Fibroblast of upper back skin (primary cell): ENCODE measurements at places on chromosomes 4 and X.

- DNase-seq: no peak
Observed at GRCh38 chr4:7015383-7016035, 27.7 kb upstream of the TADA2B start.

DNA sequence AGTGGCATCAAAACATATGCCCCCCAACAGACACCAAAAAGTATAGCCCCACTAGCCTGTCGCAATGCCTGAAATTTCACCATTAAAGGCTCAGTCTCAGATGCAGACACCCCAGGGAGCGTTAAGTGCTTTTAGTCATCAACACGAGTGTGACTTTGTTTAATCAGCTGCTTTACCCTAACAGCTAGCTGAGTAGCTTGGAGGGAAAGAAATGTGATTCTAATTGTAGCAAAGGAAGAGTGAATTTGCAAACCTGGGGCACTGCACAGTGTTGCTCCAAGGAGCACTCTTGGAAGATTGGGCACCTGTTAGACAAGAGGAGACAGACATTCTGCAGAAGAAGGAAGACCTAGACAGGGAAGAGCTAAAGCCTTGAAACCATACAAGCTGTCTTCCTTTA lies 145.1 kb downstream of the BEND2 start:
- DNase-seq: no peak

GRCh38 chrX:84876876-84877275 lies 126.8 kb upstream of the APOOL start:
- no peak for DNase-seq

DNA sequence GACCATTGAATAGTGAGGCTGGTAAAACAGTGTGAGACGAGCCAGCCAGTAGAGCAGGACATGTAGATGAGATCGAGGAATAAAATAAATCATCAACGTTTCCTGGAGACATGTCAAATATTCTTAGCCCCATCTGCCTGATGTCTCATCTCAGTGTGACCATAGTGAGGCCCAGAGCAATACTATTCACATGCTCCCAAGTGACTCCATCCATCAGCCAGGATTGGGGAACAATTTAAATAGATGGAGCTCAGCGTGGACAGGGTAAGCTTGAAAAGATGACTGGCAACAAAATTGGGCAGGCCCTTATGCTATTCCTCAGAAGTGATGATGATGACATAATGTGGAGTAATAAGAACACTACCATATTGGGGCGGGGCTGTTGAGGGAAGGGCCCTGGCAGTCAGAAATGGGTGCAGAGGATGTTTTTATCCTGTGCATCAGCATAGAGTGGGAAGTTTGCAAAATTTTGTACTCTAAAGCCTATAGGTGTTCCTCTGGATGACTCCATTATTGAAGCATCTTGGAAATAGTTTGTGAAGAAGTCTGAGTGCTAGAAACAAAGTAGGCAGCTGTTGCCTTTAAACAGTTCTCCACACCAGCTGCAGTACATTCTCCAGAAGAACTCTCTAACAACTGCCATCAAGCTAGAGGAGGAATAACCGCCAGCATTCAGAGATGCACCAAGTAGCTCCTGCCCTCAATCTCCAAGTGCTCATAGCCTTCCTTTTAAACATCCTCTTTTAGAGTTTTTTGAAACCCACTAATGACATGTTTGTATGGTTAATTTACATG lies 333.0 kb downstream of the DCHS2 start:
- DNase-seq: no peak

DNA sequence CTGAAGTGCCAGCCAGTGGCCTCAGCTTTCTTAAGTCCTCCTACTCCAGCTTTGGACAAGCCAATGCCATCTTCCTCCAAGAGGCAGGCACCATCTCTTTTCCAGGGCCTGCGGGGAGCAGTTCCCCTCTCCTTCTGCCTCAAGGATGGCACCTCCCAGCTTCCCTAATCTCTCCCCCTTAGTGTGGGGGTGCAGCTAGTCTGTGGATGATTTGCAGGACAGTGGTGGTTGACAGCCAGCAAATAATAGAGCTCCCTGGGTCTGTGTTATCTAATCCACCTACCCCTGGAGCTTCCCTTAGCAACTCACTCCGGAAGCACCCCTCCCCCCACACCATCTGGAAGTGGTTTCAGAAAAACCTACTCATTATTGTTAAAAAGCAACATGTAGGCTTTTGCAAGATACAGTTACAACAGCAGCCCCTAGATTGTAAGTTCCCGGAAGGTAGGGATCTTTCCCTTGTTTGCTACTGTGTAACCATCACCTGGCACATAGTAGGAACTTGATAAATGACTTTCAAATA lies 247.1 kb downstream of the BCOR start:
- DNase-seq: peak; percentile 82

DNA sequence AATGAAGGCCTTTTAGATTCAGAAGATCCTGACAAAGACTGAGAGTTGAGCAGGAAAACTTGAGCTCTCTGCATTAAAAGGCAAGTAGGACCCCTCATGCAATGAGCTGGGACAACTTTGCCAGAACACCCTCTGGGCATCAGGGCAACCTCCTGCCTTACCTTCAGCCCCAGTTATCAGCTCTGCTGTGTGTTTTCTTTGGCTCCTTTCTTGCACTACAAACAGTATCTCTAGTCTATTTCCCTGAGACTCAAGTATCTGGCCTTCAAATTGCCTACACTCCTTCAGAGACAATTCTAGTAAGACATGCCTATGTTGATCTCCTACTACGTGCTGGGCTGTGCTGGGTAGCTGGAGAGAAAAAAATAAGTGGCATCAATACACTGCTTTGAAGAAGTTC lies 192.2 kb downstream of the MID1IP1 start:
- DNase-seq: no peak

GRCh38 chrX:9342561-9343051 lies 122.3 kb upstream of the TBL1X start:
- DNase-seq: peak; percentile 90

- no peak for DNase-seq
Observed at GRCh38 chr4:2163311-2163821, 78.6 kb downstream of the HAUS3 start.

DNA sequence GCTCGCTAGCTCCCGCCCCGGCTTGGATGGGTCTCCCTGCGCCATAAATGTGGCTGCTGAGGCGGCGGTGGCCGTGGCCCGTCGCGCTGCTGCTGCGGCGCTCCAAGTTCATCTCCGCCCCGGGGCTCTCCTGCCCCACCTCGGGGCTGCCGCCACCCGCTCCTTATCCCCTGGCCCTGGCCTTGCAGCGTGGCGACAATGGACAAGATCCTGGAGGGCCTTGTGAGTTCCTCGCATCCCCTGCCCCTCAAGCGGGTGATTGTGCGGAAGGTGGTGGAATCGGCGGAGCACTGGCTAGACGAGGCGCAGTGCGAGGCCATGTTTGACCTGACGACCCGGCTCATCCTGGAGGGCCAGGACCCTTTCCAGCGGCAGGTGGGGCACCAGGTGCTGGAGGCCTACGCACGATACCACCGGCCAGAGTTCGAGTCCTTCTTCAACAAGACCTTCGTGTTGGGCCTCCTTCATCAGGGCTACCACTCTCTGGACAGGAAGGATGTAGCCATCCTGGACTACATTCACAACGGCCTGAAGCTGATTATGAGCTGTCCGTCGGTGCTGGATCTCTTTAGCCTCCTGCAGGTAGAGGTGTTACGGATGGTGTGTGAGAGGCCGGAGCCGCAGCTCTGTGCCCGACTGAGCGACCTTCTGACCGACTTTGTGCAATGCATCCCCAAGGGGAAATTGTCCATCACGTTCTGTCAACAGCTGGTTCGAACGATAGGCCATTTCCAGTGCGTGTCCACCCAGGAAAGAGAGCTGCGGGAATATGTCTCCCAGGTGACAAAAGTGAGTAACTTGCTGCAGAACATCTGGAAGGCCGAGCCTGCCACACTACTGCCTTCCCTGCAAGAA lies 763 bp downstream of the USP38 start:
- no peak for DNase-seq

GRCh38 chr4:11587797-11588196 lies 159.1 kb upstream of the HS3ST1 start:
- no peak for DNase-seq

- no peak for DNase-seq
Observed at GRCh38 chr4:23268072-23268771, 575.5 kb downstream of the GBA3 start.

DNA sequence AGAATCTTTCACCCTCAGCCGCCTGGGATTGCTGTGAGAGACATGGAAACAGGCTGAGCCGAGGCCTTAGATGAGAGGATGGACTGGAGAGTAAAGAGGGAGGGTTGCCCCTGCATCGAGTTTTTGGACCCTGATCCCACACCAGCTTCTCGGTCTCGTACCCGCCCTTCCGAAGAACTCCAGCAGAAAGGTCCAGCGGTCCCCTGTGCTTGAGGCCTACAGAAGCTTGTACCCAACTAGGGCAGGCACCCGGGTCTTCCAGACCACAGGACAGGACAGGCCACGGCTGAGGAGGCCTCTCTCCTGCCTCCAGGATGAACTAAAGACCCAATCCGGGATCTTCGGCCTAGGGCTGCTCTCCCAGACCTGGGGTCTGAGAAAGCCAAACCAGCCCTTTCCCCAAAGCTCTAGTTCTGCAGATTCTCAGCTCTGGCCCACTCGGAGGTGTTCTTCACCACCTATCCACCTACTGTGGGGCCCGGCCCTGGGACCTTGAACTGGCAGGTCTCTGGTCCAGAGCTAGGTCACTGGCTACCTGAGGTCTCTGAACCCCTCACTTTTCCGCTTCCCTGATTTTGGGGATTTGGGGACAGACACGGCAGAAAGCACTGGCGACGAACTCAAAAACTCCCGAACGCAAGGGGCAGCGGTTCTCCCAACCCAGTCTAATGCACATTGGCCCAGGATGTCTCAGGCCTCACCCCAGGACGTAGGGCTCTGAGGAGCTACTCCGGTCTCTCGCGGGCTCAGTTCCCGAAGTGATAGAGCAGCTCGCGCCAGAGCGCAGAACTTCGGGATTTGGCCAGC lies 1.1 kb downstream of the NKX3-2 start:
- no peak for DNase-seq

GRCh38 chr4:123166023-123166422 lies 230.6 kb upstream of the SPRY1 start:
- no peak for DNase-seq

- peak; percentile 86 for DNase-seq
Observed at GRCh38 chrX:72003811-72004750, 93.4 kb downstream of the NHSL2 start.

- peak; percentile 18 for DNase-seq
Observed at GRCh38 chr4:15262396-15262795, 165.4 kb upstream of the C1QTNF7 start.

DNA sequence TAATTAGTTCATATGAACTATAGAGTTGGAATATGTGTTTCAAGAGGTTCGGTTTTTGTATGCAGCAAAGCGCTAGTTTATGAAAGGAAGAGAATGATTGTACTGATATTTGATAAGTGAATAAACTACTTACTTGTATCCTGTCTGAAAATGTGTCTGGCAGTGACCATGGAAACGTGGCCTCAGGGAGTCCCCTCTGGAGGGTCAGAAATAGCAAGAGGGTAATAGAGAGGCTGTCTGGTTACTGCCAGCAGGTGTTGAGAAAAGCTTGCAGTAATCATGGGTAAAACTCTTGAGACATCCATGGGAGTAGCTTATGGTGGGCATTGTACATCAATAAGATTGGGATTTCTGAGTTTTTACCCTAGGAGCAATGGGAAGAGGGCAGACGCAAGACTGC lies 77.1 kb downstream of the DCLK2 start:
- no peak for DNase-seq

DNA sequence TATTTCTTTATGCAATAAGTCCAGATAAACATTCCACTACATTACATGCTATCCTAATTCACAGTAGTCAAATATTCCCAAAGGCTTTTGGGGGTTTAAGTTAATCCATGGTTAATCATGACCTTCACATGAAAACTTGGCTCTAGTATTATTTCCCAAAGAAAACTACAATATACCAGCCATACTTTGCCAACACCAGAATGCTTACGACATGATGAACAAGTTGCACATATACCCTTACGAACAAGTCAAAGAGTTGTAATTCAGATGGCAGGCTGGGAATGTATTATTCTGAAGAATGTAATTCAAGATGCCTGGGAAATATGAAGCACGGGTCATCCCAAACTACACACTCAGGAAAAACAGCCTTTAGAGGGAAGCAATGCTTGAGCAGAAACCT lies 499.6 kb downstream of the PPARGC1A start:
- no peak for DNase-seq

DNA sequence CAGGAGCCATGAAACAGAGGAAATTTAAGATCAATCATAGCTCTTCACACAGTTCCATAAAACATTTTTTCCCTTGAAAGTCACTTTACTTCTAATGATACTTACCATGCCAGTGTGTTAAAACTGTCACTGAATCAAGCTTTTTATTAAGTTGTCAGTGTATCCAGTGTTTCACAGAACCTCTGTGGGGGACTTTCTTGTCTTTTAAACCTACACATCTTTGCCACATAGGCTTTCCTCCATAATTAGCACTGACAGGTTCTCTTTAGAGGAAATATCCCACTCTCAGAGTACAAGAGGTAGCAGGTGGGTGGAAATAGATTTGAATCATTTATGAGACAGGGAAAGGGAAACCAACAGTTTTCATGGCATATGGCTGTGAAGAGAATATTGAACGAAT lies 25.8 kb upstream of the DYNLT3 start:
- DNase-seq: no peak

- DNase-seq: no peak
Observed at GRCh38 chrX:57211906-57212305, 74.6 kb upstream of the FAAH2 start.

DNA sequence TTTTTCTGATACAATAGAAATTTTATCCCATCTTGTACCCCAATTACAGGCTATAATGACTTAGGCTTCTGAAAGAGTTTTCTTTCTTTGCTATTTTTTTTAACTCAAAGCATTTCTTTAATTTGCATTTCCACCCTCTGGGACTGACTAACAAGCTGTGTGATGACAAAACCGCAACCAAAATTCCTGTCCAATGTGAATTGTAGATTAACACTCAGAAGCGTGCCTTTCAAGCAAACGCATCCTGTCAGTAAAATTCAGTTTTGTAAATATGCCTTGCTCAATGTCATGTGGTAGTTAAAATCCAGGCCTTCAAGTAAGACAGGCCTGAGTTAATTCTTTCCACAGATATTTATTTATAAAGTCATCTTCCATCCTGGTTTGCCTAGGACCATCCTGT lies 50.3 kb downstream of the STK32B start:
- peak; percentile 26 for DNase-seq

GRCh38 chrX:24899391-24899790 lies 116.4 kb downstream of the ARX start:
- DNase-seq: no peak

DNA sequence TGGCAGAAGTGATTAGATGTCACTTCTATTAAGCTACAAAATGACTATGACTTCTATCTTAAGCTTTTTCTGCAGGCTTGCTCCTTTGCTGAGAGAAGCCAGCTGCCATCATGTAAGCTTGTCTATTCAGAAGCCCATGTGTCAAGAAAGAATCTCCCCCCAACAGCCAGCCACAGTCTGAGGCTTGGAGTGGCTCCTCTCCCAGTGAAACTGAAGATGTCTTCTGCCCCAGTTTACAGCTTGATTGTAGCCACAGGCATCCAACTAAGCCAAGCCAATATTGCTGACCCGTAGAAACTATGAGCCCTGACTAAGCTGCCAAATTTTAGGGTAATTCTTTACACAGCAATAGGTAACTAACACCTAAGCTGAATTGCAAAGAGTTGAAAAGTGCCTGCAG lies 26.7 kb upstream of the SLC10A7 start:
- DNase-seq: no peak

GRCh38 chr4:184954482-184954881 lies 63.8 kb upstream of the HELT start:
- DNase-seq: no peak
